ENCODE measurements at places on chromosomes 6 and 20.

- DNase-seq = no peak
These were observed 991 bp downstream of the UQCC2 start for GRCh38 chr6:33710296-33711121.

DNA sequence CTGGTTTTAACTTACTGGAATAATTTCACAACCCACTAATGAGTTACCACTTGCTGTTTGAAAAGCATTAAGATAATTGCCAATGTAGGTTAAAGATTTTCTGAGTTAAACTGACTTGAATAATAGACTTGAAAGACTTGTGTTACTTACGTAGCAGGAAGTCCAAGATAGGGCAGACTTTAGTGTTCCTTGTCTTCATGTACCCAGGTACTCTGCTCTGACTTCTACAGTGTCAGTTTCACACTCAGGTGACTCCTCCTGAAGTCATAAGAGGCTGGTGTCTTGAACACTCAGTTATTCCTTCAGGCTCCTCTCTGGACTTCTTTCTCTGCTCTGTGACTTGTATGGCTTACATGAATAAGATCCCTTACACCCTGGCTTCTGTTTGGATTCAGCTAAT is 76.3 kb upstream of the SGK1 start:
- DNase-seq = no peak

DNA sequence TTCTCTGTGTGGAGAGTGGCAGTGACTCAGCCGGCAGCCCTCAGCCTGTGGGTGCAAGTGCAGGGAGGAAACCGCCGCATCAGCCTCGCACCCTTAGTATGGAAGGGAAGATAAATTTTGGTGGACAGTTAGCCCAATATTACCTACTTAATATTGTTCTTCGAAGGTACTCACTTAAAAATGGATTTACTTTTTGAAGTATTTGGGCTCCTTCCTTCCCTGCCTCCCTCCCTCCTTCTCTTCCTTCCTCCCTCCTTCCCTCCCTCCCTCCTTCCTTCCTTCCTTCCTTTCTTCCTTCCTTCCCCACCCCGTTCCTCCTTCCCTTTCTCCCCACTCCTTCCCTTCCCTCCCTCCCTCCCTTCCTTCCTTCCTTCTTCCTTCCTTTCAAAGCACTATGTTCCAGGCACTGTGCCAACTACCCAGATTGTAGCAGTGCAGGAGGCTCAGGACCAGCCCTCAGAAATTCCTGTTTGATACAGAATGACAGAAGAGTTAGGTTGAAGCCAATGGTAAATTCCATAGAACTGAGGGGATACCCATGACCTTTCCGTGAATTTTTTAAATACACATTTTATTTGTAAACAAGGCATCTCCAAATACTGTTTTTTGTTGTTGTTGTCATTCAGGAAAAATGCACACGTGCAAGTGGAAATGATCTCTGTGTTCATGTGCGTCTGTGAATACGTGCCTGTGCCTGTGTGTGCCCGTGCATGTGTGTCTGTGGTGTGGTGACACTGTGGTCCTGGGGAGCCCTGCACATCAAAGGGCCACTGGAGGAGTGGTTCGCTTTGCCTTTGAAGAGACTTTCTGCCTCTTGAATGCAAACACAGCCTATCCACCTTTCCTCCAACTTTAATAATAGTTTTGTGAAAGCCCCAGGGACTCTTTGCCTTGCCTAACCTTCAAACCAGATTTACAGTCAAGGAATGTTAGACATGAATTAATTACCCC is 141.7 kb downstream of the EDN3 start:
- no peak for DNase-seq

DNA sequence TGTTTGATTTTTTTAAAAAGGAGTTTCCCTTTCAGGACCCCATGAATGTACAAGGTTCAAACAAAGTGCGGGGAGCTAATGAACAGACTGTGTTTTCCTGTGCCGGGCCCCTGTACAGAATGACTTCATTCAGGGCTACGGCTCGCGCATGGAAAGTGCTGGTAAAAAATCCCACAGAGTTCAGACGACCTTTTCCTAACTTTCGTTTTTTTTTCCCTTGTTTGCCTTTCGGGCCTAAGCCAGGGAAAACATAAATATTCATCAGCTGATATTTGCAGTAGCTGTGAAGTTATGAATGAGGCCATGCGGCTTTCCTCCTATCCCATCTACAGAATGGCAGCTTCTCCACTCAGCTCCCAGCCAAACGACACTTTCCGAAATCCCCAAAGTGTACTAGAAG is 74.0 kb downstream of the HAO1 start:
- DNase-seq = no peak

DNA sequence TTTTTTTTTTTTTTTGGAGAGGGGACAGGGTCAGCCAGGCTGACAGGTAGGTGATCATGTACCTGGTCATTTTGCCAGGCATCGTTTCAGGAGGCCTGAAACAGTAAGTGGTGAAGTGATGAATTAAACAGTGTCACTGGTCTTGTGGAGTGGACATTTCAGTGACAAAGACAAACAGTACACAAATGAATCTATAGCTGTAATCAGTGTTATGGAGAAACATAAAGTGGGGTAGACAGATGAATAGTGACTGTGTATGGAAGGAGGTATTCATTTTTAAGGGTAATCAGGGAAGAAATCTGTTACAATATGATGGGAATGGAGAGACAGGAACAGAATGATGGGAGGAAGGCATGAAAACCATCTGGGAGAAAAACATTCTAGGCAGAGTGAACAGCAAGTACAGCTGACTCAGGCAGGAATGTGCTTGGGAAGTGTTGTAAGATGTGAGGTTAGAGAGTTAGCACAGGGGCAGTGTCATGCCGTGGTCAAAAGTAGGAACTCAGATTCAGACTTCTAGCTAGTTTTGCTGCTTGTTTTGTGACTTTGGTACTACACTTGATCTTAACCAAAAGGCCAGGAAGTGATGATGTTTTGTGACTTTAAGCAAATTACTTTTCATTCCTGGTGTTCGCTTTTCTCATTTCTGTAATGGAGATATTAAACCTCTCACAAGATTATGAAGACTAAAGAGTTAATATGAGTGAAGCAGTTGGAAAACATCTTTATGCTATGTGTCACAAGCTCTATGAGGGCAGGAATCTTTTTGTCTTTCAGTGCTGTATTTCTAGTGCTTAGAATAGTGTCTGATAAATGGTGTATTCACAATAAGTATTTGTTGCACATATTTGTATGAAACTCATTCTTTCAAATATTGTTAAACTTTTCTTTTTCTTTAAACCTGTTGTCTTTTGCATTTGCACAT is 43.4 kb downstream of the QKI start:
- no peak for DNase-seq

DNA sequence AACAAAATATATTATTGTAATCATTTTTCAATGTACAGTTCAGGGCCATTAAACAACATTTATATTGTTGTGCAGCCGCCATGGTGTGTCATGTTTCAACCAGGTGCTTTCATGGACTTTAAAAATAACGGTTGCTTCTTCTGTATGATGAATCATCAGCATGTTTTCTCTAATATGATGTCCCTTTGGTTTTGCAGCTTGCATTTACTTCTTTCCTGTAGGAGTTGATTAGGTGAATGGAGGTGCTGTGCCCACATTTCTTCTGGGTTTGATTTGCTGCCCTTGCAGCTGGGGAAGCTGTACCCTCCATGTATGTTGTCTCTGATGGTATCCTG is 54.9 kb upstream of the TULP4 start:
- DNase-seq = no peak

DNA sequence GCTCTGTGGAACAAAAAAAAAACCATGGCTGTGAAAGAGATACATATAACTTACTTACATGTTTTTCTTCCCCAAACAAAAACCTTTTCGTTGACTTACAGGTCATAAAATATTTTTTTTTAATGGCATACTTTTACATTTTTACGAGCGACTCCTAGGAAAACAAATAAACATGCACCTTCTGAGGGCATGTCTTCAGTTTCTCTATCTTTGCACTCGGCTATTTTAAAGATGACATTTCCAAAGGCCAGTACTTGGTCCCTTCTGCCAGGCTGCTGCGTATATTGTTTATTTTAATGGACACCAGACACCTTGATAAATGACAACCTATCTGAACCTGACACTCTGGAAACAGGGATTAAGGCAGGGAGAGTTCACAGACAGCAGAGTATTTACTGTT is 49.4 kb downstream of the PIGU start:
- DNase-seq = no peak

- DNase-seq = no peak
These were observed 120.9 kb upstream of the SLC2A12 start for GRCh38 chr6:134173366-134173725.

DNA sequence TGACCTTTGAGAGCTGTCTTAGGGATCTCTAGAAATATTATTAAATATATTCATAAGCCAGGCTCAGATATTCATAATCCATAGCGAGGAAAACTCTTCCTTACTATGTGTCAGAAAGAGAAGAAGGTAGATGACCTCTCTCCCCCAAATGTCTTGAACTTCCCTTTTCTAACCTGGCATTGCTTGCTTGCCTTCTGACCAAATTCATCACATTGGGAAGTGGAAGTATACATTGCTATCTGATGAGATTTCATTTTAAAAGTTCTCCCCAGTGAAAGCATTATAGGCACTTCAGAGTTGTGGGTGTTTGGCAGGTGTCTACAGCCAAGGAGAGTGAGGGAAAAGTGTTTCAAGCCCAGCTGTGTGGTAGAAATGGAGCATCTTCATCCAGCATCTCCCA is 197.3 kb downstream of the ZFAND3 start:
- no peak for DNase-seq

GRCh38 chr6:169558774-169559441 is 142.9 kb downstream of the WDR27 start:
- no peak for DNase-seq

Measured in CD4-positive, alpha-beta T cell treated with Interleukin-2 at 100 ng/mL for 4 hours (primary cell).